ENCODE measurements at places on chromosomes 16 and 17.

DNA sequence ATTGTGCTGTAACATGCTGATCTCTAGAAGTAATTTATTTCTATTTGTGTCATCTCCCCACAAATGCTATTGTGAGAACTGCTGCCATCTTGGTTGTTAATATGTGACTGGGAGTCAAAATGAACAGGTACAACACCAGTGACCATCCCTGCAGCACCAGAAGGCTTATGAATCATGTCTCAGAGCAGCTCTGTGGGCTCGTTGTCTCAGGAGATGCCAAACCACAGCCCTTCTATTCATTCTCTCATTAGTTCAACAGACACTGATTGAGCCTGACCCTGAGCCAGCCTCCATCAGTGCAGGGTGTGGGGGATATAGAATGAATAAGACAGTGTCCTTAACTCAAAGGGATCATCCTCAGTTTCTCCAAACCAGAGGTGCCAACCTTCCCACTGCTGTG lies 92.5 kb downstream of the UTP18 start:
- DNase-seq = no peak

GRCh38 chr16:87491522-87492290 lies 1.1 kb downstream of the ZCCHC14 start:
- no peak for DNase-seq

DNA sequence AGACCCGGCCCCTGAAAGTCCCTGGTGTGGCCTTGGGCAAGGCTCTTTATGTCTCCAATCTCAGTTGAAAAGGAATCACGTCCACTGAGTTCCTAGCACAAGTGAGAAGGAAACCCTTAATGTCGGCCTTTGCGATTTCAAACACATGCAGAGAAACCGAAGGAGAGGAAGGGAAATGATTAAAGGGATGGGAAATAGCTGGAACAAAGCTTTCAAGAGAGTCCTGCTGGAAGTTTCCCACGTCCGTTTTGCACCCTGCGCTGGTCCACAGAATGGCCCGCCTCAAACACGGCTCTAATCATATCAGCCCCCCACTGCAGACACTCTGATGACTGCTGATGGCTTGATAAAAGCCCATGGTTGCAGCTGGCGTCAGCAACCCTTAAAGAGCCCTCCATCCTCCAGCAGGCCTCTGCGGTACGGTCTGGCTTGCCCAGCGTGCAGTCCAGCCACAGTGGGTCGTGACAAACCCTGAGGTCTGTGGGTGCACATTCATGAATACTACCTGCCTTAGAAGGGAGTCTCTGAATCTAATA lies 765.5 kb upstream of the EEF2KMT start:
- no peak for DNase-seq

GRCh38 chr17:19728084-19728495 lies 11.7 kb upstream of the SLC47A2 start:
- DNase-seq = peak; percentile 13

- no peak for DNase-seq
Observed at GRCh38 chr16:11141409-11142260, 114.4 kb downstream of the SOCS1 start.

GRCh38 chr17:21183468-21183867 lies 30.5 kb downstream of the TMEM11 start:
- DNase-seq = no peak

- DNase-seq = no peak
Observed at GRCh38 chr16:50365791-50366575, 2.8 kb downstream of the BRD7 start.

- no peak for DNase-seq
Observed at GRCh38 chr17:28744972-28745785, 1.4 kb downstream of the TRAF4 start.

DNA sequence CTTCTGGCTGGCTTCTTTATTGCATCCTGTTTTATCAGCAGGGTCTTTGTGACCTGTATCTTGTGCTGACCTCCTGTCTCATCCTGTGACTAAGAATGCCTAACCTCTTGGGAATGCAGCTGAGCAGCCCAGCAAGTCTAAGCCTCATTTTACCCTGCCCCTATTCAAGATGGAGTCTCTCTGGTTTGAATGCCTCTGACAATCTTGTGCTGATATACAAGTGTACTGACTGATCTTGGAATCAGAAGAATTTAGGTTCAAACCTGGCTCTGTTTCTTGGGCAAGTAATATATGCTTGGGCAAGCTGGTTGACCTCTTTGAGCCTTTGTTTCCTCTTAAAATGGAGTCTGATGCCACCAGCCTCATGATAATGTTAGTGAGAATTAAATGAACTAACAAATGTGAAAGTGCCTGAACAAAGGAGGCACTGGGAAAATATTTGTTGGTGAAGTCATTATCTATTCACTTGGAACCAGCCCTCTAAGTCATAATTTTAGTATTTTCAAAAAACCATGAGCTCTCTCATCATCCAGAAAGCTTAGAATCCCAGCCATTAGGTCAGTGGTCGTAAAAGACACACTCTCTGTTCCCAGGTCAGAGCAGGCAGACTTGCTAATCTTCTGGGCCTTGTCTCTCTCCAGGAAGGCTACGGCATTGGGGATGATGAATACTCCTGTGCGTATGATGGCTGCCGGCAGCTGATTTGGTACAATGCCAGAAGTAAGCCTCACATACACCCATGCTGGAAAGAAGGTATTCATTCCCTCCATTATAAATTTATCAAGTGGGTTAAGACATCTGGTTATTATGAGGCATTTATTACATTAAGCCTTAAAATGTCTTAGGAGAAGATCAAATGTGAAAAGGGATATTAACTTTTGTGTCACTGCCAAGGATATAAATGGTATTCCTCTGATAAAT lies 18.1 kb upstream of the ARL2BP start:
- no peak for DNase-seq

GRCh38 chr17:44308865-44309264 lies 464 bp downstream of the RUNDC3A start:
- DNase-seq = no peak

DNA sequence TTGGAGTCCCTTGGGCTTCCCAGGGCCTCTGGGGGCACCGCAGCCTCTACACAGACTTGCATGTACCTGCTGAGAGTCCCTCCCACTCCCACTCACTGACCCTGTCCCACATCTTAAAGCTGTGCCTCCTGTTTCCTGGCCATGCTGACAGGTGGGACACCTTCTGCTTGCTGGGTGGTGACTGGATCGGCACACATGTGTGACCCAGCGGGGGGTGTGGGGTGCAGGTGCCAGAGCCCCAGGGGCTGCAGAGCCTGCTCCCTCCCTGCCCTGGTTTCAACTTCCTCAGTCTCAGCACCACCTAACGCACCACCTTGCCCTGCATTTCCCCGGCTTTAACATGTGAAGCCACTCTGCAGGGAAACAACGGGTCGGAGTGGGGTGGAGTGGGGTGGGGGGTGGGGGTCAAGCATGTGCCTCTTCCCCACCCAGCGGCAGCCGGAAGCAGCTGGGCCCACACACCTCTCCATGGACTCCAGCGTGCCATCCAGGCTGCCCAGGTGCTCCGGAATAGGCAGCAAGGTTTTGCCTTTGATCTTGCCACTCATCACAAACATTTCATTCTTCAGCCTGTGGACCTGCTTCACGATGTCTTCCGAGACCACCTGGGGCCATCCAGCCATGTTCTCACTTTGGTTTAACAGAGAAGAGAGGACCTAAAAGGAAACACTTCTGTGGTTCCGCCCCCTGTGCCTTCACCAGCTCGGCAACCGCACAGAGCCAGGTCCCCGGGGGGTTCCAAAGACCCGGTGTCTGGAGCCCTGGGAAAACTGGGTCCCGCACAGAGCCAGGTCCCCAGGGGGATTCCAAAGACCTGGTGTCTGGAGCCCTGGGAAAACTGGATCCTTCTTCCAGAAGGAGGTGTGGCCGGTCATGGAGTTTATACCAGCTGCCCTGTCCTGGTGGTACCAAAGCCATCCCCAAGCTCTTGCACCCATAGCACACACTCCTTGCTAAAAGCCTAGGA lies 4.7 kb downstream of the DNAH17 start:
- no peak for DNase-seq

DNA sequence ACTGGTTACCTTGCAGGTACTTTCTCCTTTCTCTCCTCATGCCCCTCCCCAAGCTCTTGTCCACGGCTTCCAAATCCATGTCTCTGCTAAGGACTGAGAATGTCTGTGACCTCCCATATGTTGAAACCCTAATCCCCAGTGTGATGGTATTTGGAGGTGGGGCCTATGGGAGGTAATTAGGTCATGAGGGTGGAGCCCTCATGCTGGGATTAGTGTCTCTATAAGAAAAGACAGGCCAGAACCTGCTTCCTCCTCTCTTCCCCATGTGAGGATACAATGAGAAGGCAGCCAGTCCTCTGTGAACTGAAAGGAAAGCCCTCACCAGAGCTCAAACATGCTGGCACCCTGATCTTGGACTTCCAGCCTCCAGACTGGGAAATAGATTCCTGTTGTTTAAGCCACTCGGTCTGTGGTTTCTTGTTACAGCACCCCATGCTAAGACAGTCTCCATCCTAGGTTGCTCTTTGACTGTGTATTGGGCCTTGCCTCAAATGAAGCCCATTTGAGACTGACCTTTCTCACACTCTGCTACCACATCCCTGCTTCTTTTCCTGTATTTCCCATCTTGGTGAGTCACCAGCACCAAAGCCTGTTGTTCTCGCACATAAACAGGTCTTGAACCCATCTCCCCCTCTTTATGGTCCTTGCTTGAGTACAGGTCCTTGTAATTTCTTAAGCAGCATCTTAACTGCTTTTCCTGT lies 135.0 kb downstream of the CDK5R1 start:
- no peak for DNase-seq

- DNase-seq = no peak
Observed at GRCh38 chr17:36842231-36842819, 95.0 kb upstream of the LHX1 start.

- DNase-seq = no peak
Observed at GRCh38 chr17:66494023-66494803, 191.8 kb downstream of the PRKCA start.

DNA sequence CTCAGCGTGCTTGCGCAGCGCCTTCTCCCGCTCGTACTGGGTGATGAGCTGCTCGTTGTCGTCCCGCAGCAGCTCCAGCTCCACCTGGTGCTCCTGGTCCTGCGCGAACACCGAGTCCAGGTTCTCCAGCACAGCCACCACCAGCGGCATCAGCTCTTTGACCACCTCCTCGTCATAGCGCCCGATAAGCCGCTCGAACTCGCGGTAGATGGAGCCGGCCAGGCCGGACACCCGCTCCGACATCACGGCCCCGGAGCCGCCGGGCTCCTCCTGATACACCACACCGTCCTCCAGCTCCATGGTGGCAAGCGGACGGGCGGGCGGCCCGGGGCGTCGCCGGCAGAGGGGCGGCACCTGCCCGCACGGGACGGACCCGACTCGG lies 320 bp downstream of the SPAG9 start:
- no peak for DNase-seq

DNA sequence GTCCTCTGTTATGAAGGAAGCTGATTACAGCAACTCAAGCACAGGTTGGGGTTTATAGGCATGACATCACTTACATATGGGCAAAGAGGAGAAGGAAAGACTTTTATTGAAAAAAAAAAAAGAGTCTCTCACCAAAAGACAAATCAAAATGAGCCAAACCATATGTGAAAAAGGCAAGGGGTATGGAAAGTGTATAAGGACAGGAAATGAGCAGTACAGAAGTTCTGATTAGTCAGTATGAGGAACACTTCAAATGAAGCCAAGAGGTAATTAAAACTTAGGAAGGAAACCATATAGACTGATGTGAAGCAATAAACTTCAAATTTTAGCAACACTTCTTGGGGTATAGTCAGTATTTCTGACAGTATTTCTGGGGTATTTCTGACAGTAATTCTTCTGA lies 1372.6 kb downstream of the CDH11 start:
- no peak for DNase-seq

GRCh38 chr16:88062341-88063210 lies 111.3 kb downstream of the BANP start:
- DNase-seq = no peak

GRCh38 chr16:65480281-65481091 lies 358.6 kb upstream of the CDH11 start:
- no peak for DNase-seq

DNA sequence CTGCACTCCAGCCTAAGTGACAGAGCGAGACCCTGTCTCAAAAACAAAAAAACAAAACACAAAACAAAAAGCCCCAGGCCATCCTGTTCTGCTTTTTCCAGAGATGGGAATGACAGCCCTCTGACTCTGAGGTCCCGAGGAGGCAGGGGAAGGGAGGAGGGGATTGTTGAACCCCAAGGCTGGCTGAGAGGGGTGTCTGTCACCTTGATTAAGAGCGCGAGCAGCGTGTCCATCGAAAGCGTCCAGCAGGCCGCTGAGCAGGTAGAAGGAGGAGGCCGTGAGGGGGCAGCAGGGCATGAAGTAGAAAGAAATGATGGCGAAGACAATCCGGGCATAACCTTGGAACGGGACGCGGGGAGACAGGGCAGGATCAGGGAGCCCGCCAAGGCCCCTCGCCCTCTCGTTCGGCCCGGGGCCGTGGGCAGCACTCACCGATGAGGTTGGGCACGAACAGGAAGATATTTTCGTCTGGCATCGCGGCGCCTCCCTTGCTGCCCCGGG lies 593 bp downstream of the CDIPT start:
- peak; percentile 30 for DNase-seq

- peak; percentile 90 for DNase-seq
Observed at GRCh38 chr17:44210342-44211192, 8.9 kb downstream of the UBTF start.

GRCh38 chr17:76660656-76661042 lies 17.1 kb upstream of the ST6GALNAC1 start:
- DNase-seq = no peak

Data from hematopoietic multipotent progenitor cell treated with erythropoietin and hydrocortisone succinate and interleukin-3 and kit ligand, for 15 days (in vitro differentiated cells).